ENCODE measurements at places on chromosomes 7 and 10.

- DNase-seq, result no peak
These were observed 114.0 kb downstream of the TCF7L2 start for GRCh38 chr10:113064039-113064438.

DNA sequence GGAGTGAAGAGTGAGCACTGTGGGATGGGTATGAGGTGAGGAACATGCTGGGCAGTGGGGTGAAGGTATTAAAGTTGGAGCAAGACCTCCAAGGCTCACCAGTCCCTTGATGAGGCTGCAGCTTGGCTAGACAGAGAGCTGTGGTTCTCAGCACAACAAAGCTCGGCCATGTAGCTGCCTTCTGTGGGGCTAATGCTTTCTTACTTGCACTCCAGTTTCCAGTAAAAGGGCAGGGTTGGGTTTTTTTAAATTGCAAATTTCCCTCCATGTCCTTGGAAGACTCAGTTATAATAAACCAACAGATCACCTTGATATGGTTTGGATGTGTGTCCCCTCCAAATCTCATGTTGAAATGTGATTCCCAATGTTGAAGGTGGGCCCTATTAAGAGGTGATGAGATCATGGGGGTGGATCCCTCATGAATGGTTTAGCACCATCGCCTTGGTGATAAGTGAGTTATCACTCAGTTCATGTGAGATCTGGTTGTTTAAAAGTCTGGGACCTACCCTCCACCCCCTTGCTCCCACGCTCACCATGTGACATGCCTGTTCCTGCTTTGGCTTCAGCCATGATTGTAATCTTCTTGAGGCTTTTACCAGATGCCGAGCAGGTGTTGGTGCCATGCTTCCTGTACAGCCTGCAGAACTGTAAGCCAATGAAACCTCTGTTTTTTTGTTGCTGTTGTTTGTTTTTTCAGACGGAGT, 55.9 kb downstream of the ATXN7L1 start:
- DNase-seq, result no peak

GRCh38 chr10:62433181-62433692, 59.1 kb downstream of the ZNF365 start:
- peak; percentile 54 for DNase-seq

GRCh38 chr10:132518572-132519381, 18.8 kb upstream of the INPP5A start:
- DNase-seq, result no peak

DNA sequence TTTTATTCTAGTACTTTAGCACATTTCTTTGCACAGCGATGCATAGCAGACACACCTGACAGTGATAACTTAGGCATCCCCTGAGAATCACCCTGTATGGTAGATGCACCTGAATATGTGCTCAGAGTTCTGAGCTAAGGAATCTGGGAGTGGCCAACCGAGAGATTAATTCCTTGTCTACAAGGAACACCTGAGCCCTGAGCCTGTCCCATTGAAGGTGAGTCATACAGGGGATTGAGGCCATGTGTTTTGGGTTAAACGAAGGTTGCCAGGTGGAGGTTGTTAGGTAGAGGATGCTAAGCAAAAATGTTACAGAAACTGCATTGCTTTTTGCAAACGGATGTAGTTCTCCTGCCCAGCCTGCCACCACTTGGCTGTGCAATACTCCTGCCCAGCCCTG, 128.9 kb downstream of the AMPH start:
- DNase-seq, result no peak

DNA sequence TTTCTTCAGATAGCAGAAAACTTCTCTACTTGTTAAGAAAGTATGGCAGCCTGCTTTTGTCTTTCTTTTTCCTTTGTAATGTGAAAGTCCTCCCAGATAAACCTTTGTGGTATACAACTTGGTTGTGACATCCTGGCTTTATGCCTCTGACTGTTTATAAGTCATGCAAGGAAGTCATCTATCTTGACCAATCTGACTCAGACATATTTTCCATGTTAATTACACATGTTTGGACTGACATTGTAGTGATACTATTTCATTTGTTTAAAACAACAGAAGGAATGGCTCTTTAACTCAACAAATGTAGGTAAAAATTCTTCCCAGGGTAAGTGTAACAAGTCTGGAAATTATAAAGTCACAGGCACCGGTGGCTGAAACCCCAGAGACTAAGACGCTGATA, 341.6 kb upstream of the MEOX2 start:
- no peak for DNase-seq

DNA sequence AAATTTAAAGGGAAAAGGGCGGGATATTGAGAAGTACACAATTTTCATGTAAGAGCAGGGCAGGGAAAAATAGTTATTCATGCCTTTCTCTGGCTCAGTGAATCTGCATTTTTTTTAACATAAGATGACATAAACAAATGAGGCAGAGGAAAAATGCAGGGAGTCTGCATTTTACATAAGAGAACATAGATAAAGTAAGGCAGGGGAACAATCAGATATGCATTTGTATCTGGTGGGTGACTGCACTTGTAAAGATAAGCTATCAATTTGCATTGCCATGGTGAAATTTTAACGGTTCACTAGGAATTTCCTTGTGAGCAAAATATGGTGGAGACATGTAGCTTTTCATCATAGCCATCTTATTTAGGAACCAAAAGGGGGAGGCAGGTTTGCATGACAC, 33.5 kb downstream of the ALOX5 start:
- no peak for DNase-seq

DNA sequence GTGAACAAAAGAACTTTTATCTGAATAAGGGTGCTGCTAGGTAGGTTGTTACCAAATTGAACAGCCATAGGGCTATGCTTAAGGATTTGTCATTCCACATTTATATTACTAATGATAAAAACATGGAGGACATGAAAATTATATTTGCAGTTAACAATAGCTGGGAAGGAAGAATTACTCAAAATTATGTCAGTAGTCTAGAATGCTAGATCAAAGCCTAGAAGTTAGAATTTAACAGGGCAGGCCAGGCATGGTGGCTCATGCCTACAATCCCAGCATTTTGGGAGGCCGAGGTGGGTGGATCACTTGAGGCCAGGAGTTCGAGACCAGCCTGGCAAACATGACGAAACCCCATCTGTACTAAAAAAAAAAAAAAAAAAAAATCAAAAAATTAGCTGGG, 9.4 kb downstream of the STK17A start:
- no peak for DNase-seq

DNA sequence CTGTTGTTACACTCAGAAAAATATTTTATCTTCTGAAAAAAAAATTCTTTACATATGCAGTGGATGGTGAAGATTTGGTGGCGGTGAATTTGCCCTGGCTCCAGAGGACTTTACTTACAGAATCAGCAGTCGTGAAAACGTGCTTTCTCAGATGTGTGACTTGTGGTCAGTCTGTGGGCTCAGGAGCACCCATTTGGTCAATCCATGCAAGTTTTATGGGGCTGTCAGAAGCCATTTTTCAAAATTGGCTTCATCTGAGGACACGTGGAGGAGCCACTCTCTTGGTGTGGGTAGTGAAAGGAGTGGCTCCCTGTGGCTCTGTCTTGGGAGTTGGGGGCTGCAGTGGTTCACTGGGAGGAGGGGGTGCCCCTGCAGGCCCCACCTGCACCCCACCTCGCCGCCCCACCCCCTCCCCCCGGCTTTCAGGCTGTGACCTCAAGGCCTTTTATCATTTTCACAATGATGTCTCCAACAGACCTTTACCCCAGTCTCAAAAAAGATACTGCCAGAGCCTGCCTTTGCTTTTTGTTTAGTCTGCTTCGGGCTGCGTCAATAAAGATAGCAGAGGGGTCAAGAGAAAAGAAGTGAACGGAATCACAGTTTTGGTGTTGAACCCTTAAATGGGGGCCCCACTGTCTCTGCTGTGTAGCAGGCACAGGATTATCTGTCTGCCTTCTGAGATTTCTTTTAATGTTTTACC, 137.4 kb downstream of the MGMT start:
- DNase-seq, result no peak

- no peak for DNase-seq
These were observed 10.2 kb downstream of the PLEKHA8 start for GRCh38 chr7:30038196-30038980.

DNA sequence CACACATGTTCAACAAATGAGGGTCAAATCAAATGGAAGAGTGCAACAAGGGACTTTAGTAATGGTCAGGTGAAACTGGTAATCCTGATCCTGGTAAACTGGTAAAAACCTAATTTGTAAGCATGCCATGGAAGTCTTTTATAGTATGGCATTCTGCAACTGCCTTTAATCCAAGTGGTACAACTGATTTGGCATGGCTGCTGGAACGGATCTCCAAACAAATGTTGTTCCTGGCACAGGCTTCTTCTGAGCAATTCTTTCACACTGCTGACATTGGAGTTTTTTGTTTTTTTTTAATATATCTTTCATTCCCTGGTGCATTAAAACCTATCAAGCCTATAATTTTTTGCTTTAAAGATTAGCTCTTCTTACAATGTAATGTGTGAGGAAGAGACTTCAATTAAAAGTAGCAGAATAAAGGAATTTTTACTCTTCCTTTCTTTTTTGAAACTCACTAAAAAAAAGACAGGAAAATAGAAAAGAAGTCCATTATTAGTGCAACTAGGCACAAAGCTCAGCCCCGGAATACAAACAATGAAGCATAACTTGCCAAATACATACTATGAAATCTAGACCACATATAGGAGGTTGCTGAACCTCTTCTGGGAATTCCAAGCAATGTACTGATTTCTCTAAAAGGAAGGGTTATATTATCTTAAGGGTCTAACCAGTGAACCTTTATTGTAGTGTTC, 79.3 kb upstream of the OIT3 start:
- no peak for DNase-seq

- no peak for DNase-seq
These were observed 58.6 kb downstream of the PROSER2 start for GRCh38 chr10:11881477-11882417.

GRCh38 chr10:110771991-110772390, 99.7 kb upstream of the PDCD4 start:
- no peak for DNase-seq

DNA sequence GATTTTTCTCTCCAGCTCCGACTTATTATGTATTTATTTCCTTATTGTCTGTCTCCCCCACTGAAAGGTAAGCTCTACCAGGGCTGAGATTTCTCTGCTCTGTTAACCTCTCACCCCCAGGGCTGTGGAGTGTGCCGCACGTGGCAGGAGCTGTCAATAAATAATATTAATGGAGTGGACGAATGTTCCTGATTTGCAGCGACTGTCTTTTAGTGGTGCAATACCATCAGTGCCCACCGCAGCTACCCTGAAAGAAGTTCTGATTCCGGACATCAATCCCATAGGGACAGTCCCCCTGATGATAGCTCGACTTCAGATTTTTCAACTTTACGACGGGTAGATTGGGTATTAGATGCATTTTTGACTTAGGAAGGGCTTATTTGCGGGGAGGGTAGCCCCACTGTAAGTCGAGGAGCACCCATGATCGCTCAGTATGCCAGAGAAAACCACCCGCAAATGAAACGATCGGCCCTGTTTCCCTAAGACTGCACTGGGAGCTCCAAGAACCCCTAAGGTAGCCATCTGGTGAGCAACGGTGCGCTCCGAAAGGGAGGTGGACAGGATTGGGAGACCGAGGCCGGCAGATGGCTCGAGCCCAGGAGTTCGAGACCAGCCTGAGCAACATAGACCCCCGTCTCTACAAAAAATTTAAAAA, 986 bp upstream of the PPP2R2D start:
- no peak for DNase-seq

- no peak for DNase-seq
These were observed 120.0 kb downstream of the KMT2C start for GRCh38 chr7:152315845-152316244.

DNA sequence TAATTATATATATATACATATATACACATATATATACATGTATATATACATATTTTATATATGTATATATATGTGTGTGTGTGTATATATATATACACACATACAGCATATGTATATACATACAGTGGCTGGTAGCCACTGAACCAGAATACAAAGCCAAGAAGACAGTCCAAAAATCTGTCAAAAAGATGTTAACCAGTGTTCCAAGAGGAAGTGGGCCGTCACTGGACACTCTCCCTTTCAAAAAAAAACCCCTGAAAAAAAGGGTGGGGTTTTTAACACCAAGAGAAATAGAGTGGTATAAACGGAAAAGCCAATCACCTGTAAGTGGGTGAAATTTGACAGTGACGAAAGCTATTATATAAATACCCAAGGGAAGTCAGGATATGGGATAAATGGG, 31.1 kb upstream of the C1GALT1 start:
- no peak for DNase-seq

- no peak for DNase-seq
These were observed 473.0 kb upstream of the FOXK1 start for GRCh38 chr7:4209126-4209525.

DNA sequence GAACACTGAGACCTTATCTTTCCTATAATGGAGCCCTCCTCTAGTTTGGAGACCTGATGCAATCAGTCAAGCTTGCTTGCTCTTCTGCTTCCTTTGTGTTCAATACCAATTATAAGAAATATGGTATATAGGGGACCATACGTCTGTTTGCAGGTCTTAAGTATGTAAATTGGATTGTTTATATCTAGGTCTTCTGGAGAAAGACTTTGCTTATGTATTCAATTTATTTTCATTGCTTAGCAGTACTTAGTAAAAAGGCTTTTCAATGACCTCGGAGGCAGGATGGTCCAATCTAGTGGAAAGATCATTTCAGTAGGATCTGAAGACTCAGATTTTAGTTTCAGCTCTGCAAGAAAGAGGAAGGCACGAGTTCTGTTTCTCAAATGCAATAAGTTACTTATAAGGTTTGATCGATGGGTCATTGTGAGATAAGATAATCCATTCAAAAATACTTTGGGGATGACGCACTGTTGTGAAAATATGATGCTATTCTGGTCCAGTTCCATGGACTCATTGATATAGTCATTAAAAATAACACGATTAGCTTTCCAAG, 571.6 kb downstream of the SH2D4B start:
- no peak for DNase-seq

DNA sequence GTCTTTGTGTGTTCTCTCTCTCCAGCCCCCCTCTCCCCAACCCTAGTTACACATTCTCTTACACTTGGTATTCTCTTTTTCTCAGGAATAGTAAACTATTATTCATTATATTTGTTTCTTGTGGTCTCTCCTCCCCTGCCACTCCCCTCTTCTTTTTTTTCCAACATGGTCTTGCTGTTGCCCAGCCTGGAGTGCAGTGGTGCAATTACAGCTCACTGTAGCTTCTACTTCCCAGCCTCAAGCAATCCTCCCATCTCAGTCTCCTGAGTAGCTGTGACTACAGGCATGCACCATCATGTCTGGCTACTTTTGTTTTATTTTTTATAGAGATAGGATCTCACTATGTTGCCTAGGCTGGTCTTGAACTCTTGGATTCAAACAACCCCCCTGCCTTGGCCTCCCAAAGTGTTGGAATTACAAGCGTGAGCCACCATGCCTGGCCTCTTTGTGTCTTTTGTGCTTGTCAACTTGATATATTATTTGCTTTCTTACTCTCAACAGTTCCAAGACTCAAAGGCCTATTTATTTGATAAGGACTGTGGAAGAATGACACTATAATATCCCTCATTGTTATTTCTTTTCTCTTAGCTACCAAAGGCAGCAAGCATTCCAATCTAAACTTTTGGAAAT, 66.9 kb downstream of the MLLT10 start:
- DNase-seq, result no peak

GRCh38 chr7:1125603-1125969, 34.4 kb downstream of the ZFAND2A start:
- no peak for DNase-seq

Measured in activated CD4-positive, alpha-beta T cell treated with anti-CD3 and anti-CD28 coated beads, Interleukin-2, amount 50 U/mL, for 4 hours (primary cell).